Activated CD4-positive, alpha-beta T cell treated with anti-CD3 and anti-CD28 coated beads, Interleukin-2, Interleukin-4, amounts not matched to agents 100 ng/mL and 50 ng/mL, durations not matched to agents 16 hours and 8 hours (primary cell): ENCODE measurements at places on chromosomes 5 and 9.

GRCh38 chr5:180323941-180324600, 29.1 kb downstream of the GFPT2 start:
- no peak for DNase-seq

DNA sequence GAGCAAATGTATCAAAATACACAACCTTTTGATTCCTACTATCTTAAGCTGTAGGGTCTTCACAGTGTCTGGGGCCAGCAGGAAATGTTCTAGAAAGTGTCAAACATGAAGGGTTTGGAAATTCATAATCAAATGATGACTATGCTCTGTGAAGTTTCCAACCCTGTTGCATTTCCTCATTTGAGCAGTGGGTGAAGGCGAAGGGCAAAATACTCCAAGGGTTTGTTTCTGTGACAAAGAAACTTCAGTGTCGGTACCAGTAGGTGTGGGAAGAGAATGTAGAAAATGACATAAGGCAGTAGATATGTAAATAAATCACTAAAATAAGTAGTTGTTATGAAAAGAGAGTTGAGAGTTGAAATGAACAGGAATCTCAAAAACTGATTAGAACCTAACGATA, 576 bp downstream of the ALDOB start:
- DNase-seq = no peak

GRCh38 chr9:18928711-18929110, 104.3 kb downstream of the SAXO1 start:
- DNase-seq = no peak

- DNase-seq = no peak
These were observed 1.2 kb downstream of the MTAP start for GRCh38 chr9:21803649-21804048.

DNA sequence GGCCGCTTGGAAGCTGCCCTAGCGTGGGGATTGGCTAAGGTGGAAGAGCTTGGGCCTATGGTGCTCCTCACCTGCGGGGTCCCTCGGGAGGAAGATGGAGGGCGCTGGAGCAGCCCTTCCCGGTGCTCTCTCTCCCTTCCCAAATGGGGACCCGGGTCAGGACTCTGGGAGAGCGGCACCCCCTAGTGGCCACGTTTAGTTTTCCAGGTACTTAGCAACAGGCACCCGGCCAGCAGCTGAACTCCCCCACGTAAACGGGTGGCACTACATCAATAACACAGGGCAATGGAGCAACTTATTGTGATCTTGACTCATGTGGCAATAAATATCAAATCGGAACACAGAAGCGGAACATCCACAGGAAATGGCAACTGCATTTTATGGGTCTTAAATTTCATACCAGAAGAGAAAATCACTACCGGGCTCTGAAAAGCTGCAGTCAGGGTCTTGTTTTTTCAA, 316.6 kb downstream of the AGTPBP1 start:
- DNase-seq = peak; percentile 55

- DNase-seq = no peak
These were observed 66.7 kb downstream of the IQGAP2 start for GRCh38 chr5:76469656-76470290.

- DNase-seq = no peak
These were observed 44.7 kb downstream of the DIAPH1 start for GRCh38 chr5:141574122-141574510.

DNA sequence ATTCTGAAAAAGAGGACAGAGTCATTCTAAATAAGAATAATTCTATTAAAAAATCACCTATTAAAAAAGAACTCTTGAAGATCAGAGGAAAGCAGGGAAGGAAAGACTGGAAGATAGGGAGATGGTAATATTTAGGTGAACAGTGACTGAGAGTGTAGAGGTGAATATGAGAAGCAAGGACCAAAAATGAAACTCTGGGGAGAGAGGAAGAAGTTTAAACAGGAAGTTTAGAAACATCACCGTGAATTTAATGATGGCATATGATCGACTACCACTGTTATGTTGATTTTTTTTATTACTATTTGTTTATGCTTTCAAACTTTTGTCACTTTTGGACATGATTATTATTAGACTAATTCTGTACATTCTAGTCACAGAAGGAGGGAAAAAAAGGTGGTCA, 1.7 kb upstream of the SPINK6 start:
- no peak for DNase-seq

DNA sequence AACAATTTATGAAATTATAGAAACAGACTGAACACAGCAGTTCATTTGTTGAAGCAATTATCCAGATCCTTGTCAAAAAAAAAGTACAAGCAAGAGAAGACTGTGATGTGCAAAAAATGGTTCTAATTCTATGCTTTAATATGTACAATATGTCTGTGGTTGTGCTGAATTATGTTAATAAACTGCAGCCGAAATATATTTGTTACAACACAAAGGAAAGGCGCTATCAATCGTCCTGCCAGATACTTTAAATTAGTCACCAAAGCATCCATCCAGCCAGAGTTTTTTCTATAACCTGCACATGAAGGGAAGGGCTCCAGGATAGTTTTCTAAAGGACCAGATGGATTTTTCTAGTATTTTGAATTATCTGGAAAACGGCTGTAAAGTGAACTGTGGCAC, 259.5 kb downstream of the BNC2 start:
- no peak for DNase-seq

DNA sequence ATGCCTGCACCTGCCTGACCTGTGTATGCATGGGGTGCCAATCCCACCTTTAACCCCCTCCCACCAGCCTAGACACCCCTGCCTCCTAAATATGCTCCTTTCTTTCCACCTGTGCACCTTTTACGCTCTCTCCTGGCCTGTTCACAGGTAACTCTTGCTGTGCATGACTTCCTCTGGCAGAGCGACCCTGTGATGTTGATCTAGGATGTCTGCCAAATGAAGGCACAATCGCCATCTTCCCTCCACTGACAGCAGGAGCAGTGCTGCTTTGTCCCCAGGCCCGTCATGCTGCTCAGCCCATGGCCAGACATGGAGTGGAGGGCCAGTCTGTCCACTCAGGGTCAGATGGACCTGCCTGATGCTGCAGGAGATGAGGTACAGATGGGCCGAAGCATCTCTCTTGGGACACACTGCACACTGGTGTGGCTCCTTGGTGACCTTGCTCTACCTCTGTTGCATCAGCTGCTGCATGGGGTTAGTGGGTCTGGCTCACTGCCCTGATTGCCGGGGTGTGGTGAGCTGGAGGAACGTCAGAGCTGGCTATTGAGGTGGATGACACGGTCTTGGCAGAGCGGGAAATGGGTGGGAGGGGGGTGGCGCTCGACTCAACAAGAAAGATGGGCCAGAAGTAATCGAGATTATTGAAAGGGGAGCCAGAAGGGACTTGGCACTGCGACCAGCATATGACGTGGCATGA, 101.7 kb upstream of the PITX1 start:
- no peak for DNase-seq

GRCh38 chr5:157020511-157021222, 38.2 kb downstream of the HAVCR1 start:
- DNase-seq = no peak

DNA sequence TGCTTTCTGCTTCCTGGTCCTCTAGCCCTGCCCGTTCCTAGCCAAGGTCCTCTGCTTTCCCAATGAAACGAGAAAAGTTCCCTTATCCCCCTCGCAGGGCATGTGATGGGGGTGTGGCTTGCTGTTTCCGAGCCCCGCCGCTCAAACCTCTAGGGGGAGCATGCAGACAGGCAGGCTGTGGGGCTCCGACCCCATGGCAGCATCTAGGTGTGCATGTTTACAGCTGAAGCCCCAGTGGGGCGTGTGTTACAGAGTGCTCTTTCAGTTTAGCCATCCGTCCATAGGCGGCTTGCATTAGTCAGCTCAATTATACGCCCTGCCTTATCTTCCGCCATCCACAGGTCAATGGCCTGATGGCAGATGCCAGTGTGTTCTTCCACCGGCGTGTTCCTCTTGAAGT, 48.3 kb upstream of the SPATA31E1 start:
- DNase-seq = no peak

DNA sequence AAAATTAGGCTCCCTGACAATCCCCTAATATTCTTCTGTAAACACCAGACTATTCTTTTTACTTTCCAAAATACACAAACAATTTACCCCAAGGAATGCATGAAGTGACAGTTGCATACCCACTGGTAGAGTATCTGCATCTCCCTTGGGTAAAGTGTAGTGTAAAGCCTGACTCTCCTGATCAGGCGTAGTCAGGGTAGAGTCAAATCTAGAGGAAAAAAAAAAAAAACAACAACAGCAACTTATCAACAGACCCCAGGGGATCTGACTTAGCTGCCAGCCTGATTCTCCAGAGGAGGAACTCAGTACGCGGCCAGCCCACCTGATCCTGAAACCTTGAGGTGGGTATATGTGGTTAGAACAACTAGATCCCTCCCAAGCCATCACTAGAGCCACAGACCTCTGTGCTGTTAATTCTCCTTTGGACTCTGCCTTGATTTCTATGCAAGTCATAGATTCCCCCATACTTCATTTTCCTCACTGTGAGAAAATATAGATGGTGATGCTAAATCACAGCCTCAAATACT, 61.0 kb downstream of the ZNF608 start:
- DNase-seq = no peak

- no peak for DNase-seq
These were observed 53.2 kb downstream of the UBAP2 start for GRCh38 chr9:33995449-33995848.

GRCh38 chr5:54295651-54296276, 14.6 kb downstream of the ARL15 start:
- no peak for DNase-seq

DNA sequence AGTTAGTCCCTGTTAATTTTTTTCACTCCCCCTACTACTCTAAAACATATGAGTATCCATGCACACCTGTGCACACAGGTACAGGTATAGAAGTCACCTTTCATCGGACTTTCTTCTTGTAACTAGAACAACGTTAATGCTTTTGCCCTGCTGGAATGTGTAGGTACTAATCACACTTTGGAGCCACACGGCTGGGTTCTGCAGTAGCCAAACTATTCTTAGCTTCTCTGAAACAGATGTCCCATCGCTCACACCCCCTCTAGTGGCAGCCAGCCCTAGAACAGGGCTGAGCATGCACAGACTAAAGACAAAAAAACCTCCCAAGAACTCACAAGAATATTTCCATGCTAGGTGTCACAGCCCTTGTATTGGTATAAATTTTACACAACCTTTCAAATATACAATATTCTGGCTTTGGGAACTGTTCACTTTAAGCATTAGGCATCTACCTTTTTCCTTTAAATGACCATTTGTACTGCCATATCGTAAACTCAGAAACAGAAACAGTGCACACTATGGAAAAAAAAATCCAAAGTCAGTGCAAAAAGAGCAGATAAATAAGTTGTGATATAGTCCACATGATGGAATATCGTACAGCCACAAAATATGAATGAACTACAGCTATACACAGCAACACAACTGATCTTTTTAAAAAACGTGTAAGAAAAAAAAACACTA, 64.0 kb downstream of the RETREG1 start:
- DNase-seq = peak; percentile 36

DNA sequence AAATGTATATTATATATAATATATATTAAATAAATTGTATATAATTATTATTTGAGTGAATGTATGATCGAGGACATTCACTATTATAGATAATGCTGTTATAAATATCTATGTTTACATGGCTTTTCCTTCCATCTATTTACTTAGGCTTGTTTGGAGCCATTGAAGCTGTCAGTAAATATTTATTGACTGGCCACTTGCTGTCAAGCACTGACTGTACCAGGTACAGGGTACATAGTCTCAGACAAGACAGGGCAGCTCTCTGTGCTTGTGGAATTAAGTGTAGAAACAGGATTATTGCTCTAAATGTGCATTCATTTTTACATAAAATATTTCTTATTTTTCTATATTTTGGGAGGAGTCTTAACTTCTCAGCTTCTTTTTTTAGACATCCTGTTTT, 16.4 kb downstream of the FAXDC2 start:
- DNase-seq = no peak

DNA sequence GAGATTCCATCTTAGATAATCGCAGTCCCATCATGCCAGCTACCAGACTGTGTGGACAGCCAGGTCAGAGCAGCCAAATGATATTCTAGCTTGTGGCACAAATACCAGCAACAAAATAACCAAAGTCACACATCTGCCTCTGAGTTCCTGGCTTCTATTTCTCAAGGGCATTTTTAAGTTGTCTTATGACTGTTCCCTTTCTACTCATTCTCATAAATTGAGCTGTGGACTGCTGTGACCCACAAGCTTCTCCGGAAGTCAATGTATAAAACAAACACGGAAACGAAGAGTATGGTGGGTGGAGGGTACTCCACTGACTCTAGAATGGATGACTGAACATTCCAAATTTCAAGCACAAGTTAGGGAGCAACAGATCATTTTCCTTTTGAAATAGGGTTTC, 43.9 kb downstream of the PDCD1LG2 start:
- DNase-seq = peak; percentile 12

GRCh38 chr9:131593091-131593820, 47.9 kb downstream of the PRRT1B start:
- DNase-seq = no peak

DNA sequence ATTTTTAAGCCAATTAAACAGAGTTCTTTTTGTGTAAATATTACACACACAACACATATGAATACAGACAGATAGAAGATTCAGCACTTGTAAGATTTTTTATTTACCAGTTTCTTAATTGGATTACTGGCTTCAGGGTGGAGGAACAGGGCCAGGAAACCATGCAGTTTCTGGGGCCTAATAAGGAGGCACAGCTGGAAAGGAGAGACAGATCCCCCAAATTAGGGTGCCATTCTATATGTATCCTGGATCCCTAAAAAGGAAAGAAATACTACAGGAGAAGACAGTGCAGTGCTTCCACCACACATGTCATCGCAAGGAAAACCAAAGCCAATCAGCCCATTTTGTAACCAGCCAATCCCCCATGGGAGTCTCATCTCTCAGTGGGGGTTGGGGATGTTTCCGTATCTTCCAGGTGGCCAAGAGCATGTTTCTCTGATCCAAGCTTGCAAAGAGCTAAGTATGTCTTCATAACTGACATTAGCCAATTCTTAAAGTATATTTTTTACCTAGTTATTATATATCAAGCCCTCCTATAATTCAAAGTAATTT, 15.8 kb upstream of the ABO start:
- no peak for DNase-seq

GRCh38 chr9:72039532-72039931, 20.9 kb downstream of the C9orf57 start:
- no peak for DNase-seq

- DNase-seq = no peak
These were observed 274.8 kb upstream of the PANK3 start for GRCh38 chr5:168853972-168854371.

- no peak for DNase-seq
These were observed 746.7 kb upstream of the C9orf72 start for GRCh38 chr9:28319981-28320380.

DNA sequence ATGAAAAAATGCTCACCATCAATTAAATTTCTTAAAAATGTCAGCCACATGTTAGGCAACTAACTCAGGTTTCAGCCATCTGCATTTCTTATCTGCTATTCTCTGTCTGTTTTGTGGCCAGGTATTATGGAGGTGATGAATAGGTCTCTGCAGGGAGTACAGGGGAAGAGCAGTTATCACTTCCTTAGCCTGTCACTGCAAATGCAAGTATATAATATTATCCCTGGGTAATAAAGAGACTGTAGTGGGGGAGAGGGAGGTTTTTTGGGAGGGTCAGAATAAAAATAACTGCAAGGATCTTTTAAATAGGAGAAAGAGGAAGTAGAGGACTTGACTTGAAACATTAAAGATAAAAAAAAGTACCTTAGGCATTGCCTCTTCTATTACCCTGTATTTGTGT, 49.6 kb upstream of the PTGER4 start:
- no peak for DNase-seq

GRCh38 chr9:92324431-92324830, 719 bp downstream of the NOL8 start:
- no peak for DNase-seq

- DNase-seq = no peak
These were observed 102.5 kb upstream of the PANK3 start for GRCh38 chr5:168681556-168682183.

- no peak for DNase-seq
These were observed 168.5 kb downstream of the GAS1 start for GRCh38 chr9:86778761-86779160.
